ENCODE measurements at places on chromosomes 2 and 18.

DNA sequence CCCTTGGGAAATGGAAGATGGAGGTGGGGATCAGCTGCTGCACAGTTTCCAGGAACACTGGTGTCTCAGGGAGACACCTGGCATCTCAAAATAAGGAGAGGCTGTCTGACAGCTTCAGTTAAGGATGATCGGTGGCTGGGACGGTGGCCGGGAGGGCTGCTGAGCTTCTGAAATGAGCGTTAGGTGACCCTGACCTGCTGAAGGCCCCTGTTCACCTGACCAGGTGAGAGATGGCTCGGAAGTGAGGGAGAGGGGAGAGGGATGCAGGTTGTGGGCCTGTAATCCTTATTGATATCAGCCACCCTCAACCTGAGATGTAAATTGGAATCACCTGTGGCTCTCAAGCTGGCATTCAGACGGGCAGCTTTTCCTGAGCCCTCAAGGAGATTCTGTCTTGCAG is 99.0 kb downstream of the AGAP1 start:
- DNase-seq = no peak

DNA sequence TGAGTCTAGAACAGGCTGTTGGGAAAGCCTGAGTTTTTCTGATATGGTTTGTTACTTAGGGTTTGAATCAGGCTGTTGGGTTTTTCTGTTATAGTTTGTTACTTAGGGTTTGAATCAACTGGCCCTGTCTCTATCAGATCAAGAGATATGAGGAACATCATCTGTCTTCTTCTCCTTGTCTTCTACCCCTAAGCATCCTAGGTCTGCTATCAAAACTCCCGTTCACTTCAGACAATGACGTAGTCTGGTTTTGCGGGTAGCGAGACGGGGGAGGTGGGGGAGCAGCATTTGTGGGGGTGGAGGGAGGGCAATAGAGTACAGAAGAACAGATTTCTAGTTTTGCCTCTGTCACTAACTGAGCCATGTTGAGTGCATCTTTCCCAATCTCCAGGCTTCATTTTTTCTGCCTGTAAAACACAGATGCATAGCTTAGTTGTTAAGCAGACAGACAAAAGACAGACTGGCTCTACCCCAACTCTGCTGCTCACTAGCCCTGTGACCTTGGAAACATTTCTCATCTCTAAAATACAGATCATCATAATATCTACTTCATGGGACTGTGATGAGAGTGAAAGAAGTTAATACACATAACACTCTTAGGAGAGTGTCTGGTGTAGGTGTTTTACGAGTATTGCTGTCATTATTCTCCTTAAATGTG is 9.1 kb downstream of the TNP1 start:
- DNase-seq = no peak

DNA sequence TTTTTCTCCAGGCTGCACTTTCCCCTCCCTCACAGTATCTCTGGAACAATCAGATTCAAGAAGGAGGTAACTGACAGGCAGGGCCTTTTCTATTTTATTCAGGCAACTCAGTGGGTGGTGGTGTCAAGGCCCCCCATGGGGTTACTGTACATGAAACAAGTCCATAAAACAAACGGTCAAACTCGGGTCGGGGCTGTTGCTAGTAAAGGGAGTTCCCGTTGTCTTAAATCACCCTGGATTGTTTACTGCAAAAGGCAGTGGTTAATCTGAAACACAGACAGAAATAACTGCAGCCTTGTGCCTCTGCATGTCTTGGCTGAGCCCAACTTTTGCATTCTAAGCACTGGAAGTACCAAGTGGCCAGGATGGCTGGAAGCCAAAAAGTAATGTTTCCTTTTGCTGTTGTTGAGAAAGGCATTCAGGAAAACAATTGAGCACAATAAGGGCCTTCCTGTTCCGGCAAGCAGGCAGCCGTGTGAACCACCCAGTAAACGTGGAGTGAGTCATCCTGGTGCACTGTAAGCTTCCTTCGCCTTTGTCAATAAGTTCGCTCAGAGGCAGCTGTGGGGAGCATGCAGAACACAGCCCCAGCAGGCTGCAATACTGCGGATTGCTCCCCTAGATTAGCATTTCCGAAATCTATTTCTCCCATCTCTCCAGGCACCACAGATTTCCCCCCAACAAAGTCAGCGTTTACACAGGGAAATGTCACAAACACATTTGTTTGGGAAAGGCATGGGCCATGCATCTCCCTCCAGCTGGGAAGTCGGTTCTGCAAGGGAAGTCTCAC is 149.6 kb downstream of the IRS1 start:
- peak; percentile 84 for DNase-seq

- DNase-seq = no peak
Measured at GRCh38 chr2:62277688-62278087, 81.8 kb downstream of the B3GNT2 start.

DNA sequence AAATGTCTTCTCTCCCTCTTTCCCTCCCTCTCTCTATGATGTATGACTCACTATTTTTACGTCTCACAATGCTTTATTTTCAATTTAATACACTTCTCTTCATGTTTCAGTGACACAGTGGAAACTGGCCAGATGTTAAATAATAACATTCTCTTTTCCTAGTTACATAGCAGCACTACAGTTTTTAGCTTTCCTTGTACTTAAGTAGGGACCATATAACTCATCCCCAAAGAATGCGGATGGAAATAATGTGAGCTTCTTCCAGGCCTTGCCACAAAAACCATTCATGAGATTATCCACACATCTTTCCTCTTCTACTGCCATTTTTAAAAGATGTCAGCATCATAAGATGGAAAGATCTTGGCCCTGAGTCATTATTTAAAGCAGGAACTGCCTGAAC is 789.4 kb downstream of the LRP1B start:
- no peak for DNase-seq

DNA sequence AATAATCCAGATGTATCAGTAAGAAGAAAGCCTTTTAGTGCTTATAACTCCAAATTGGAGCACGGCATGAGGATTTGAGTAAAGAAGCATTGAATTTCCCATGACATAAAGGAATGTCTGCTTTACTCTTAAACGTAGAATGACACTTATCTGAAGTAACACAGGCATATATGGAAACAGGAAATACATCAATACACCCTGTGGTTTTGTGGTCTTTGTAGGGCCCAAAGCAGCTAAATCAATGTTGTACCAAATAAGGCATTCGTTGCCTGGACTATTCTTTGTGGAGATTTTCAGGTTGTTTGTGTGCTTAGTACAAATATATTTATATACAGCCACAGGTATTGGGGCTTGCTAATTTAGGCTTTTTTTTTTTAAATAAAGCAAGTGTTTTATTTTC is 660.5 kb downstream of the LRRTM4 start:
- peak; percentile 28 for DNase-seq

DNA sequence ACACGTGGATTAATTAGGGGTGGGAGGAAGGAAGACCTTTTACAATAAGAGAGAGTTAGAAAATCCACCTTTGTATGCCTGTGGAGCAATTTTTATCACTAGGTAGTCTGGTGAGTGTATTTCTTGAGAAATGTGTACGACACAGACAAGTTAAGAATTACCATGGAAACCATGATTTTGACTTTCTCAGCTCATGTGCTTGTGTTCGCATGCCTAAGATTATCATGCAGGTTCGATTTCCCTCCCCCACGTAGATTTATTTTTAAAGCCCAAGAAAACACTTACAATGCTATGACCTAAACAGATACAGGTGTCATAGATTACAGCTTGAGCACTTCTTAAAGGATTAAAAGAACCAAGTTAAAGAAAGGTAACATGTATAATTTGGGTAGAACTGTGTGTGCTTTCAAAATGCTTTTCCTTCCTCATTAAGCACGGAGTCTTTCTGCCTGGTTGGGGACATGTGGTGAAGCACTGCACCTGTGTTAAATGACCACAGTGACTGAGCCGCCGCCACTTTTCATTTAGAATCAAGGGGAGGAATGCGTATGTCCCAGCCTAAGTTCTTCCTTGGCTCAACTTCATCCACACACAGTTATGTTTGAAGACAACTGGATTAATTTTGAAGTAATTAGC is 16.6 kb downstream of the SERTAD2 start:
- DNase-seq = no peak

- DNase-seq = no peak
Measured at GRCh38 chr2:8157621-8158430, 524.0 kb upstream of the ID2 start.

DNA sequence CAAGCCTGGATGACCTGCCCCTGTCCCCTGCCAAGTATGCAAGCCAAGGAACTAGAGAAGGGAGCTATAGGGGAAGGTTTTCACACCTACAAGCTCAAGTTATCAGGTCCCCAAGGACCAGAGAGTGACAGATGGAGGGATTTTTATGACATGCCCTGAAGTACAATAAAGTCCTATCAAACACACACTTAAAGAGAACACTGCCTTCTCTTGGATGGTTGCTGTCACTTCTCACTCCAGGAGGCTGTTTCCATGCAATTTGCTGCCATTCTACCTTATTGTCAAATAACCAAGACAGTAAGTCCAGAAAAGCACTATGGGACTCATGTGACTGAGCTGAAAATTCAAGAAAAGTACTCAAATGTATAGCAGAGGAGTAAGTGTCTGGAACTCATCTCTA is 76.6 kb upstream of the DDX18 start:
- no peak for DNase-seq

- DNase-seq = peak; percentile 83
Measured at GRCh38 chr2:10832203-10832936, 19.8 kb upstream of the PDIA6 start.

DNA sequence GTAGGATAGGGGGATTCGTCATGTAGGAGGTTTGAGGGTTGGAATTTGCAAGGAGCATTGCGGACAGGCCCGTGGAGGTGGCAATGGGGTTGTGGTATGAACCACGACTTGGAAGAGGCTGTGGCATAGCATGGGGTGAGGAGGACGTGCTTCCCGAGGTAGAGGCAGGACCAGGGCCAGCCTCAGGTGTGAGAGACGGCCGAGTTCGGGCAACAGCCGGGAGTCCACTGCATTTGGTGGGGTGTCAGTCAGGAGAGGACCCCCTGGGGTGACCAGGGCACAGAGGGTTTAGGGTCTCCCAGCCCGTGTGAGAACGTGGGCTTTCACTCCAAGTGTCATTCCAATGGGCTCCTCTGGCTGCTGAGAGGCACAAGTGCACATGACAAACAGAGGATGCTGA is 339.0 kb downstream of the EIPR1 start:
- no peak for DNase-seq

GRCh38 chr2:71129902-71130151 is 202 bp downstream of the MCEE start:
- DNase-seq = peak; percentile 85

DNA sequence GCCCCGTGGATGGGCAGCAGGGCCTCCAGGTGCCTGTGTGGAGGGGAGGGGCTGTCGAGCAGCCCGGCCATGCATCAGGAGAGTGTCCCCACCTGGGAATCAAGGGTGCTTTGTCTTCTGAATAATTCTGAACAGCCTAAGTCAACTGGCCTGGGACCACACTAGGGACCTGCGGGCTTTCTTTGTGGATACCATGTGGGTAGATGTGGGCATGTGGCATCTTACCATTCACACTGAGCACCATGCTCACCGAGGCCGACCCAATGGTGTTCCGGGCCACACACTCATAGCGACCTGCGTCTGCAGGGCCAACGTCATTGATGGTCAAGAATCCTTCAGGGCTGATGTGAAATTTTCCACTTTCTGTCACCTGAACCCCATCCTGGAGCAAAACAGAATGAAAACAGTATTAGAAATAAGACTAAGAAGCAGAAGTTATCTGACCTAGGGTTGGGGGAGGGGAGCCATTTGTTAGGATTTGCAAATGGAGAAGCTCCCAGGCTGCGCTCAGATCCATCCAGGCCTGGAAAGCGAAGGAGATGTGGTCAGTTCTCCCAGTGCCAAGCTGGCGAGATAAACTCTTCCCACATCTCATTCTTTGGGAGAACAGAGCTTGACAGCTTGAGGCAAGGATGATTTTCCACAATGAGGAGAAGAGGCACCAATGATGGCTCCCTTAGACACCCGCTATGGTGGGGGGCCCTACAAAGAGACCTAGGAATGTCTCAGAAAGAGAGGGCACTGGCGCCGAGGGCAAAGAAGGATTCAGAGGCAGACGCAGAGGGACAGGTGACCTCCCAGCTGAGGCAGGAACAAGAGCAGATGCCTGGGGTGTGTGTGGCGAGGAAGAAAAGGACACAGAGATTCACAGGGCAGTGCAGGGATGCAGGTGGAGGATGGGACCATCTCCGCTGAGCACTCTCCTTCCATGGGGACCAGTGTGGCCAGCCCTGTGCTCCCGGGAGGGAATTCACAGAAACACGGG is 83.4 kb downstream of the PXDN start:
- DNase-seq = no peak

- no peak for DNase-seq
Measured at GRCh38 chr2:204039298-204039838, 102.8 kb downstream of the ICOS start.

DNA sequence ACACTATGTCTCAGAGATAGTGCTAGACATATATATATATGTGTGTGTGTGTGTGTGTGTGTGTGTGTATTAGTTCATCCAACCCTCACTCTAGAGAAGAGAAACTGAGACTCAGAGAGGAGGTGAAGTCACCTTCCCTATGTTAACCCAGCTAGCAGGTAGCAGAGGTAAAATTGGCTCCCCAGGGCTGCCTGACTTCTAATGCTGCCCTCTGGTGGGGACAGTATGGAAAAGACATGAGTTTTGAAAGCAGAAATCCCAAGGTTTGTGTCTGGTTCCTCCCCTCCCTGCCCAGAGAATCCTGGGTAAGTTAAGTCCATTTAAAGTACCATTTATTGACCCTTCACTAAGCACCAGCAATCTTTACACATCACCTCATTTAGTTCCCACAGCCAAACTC is 137.7 kb downstream of the THNSL2 start:
- DNase-seq = peak; percentile 39

- no peak for DNase-seq
Measured at GRCh38 chr18:446941-447560, 53.5 kb downstream of the COLEC12 start.

DNA sequence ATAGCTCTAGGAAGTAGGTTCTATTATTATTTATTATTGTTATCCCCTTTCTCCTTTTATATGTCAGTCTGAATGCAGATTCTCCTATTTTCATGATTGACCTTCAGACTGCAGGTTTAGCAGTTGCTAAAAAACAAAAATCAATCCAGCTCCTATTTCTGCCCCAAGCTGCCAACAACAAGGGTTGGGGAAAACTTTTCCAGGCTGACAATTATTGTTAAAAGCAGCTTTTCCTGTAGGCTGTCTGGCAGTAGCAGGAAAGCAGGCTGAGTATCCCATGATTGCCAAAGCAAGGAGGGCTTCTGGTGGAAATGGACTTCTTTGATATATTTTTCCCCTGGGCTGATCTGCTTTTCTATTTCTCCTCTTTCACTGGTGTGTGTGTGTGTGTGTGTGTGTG is 78.0 kb upstream of the CTLA4 start:
- DNase-seq = no peak

DNA sequence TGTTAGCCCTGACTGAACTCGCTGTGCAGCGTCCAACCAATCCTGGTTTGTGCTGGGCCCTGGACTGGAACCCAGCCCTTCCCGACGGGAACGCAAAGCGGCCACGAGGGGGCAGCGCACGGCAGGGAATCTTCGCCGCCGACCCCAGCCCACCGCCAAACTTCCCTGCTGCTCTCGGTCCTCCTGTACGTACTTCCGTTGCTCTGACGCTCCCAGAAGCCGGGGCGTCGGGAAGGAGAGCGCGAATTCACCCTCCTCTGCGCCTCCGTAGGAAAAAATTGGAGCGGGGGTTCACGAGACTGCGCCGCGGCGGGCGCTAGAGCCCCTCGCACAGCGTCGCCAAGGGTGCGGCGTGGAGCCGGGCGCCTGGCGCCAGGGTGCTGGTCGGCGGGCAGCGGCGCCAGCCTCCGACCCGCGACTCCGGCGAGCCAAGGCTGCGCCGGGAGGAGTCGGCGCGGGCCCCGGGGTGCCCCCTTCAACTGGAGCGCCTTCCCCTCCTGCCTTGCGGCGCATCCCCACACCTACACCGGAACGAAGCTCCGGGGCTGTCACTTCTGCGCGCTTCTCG is 873 bp upstream of the SH3RF3 start:
- DNase-seq = peak; percentile 91
